ENCODE measurements at places on chromosomes 5 and 9.

- peak; percentile 86 for DNase-seq
Observed at GRCh38 chr5:168793841-168794837, 215.0 kb upstream of the PANK3 start.

DNA sequence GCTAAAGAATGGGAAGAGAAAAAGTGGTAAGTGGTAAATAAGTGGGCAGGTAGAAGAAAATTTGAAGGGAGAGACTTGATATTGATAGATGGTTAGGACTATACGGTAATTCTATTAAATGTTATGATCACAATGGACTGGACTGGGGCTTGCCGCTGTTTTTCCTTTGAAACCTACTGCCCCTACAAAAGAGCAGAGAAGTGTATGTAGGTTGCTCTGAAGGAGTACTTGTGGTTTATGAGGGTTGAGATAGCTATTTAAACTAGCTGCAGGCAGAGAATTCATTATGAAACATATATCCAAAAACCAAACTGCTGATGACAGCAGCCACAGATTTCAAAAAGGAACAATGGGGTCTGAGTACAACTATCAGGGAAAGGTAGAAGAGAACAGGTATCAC, 16.8 kb upstream of the HK3 start:
- DNase-seq = no peak

GRCh38 chr5:96595300-96596090, 66.7 kb upstream of the CAST start:
- no peak for DNase-seq

GRCh38 chr9:95892690-95893089, 17.2 kb downstream of the ERCC6L2 start:
- DNase-seq = no peak

- DNase-seq = peak; percentile 56
Observed at GRCh38 chr5:28499766-28500290, 1461.4 kb upstream of the CDH9 start.

GRCh38 chr5:109876941-109877669, 187.4 kb downstream of the MAN2A1 start:
- DNase-seq = no peak

GRCh38 chr5:38433160-38433861, 123.1 kb downstream of the LIFR start:
- peak; percentile 12 for DNase-seq
